ENCODE measurements at places on chromosomes 7 and 10. TPM values are rescaled to one million over a fixed set of nuclear protein-coding genes. Genes with fewer than 3 reads are reported as not detected.

GRCh38 chr10:71735709-71736569 lies 16.4 kb upstream of the C10orf105 start:
- peak overlapping the region; percentile 61 for H3K27ac ChIP-seq
- no peaks in the 10 kb centered on the region for H3K36me3 ChIP-seq
- DNase-seq, result peak; percentile 72

DNA sequence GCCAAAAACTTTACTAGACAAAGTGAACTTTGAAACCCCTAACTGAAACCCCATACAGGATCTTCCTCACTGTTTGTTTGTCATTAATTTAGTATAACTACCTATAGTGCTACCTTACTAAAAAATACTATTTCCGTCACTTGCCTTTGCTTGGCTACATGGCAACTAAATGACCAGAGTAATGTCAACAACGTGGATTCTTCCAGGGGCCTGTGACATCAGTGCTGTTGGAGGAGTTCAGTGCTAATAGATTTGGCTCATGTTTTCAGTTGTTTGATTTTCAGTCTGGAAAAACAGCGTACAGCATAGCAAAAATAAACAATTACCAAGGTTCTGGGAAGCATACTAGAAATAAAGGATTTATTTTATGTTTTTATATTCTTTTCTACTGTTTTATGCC lies 3.0 kb upstream of the ASB15 start:
- no peaks in the 10 kb centered on the region for H3K36me3 ChIP-seq
- DNase-seq, result no peak
- no peak overlapping the region for H3K4me3 ChIP-seq

CHPF2 gene
- total RNA-seq, result 52.3 TPM

MET gene
- total RNA-seq, result 0.23 TPM
